ENCODE measurements at places on chromosomes 5 and 9.

DNA sequence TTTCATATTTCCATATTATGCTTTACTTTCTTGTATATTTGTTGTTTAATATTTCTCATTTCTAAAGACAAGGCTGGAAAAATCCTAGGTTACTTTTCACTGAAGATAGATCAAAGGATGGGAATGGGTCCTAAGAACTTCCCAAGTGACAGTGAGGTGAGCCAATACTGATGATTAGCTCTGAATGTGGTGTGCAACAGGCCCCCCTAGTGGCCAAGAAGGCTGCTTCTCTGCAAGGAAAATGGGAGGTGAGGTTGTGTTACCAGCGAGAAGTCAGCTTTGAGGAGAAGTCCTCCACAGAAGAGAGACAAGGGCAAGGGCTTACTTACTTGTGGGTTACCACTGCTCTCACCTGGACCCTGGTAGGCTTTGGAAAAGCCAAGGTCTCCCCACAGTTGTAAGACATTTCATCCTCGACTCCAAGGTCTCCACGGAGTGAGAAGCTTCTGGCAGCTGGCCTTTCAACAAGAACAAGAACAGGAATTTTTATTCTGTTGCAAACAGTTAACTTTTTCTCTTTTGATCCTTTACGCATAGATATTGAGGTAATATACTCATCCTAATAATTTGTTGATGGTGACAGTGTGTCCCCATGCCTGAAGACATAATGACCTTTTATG lies 69.9 kb downstream of the MAMDC2 start:
- no peak for DNase-seq

GRCh38 chr5:179406031-179406961 lies 61.0 kb upstream of the ADAMTS2 start:
- DNase-seq: no peak

- DNase-seq: no peak
These were observed 471.9 kb upstream of the RGMB start for GRCh38 chr5:98301547-98301946.

DNA sequence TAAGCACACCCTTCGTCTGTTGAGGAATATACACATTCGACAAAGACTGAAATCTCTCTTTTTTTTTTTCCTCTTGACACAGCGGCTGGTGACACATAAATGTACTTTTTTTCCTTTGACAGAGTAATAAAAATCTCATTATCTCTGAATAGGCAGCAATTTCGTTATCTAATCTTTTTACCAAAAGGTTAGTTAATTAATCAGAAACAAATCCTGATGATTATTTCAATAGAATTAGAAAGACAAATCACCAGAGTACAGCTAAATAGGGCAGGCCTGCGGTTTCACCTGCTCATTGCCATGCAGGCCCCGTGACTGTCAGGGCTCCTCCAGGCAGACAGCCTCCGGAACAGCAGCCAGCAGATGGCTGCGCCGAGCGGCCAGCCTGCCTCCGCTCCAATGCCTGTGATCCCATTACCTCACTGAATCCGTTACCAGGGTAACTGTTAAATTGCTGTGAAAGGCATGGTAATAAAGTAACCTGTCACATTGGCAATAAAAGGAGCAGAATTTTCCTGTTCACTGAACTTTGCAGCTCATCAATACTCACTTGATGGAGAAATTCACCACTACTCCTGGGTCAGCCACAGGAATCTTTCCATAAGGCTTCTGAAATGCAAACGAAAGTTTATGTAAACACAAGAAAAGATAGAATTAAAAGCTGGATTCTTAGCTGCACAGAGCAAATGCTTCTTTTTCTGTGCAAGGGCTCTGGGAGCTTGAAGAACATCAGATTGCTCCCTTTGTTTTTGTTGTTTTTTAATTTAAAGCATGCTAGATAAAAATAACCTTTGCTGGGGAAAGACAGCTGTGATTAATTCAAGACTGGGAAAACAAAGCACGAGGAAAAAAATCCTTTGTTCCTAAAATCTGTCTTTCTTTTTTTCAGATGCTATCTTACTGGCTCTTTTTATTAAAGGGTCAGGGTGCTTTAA lies 666.4 kb upstream of the ZNF608 start:
- no peak for DNase-seq

- DNase-seq: no peak
These were observed 26.0 kb downstream of the JAKMIP2 start for GRCh38 chr5:147756566-147756965.

GRCh38 chr9:87180361-87180760 lies 233.1 kb upstream of the GAS1 start:
- no peak for DNase-seq

DNA sequence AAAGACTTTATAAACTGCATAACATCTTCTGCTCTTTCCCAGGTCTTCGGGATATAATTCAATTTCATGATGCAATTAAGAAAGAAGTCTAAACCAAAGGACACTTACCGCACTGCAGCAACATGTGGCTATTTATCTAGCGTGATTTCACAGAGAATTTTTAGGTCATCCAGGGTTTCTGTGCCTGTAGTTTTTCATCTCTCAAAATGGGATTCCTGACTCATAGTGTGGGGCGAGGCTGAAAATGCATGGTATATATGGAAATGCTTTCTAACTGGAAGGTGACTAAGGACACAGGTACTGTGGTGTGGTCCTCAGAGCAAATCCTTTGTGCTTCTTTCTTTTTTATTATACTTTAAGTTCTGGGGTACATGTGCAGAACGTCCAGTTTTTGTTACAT lies 557.7 kb upstream of the KLF4 start:
- DNase-seq: no peak

DNA sequence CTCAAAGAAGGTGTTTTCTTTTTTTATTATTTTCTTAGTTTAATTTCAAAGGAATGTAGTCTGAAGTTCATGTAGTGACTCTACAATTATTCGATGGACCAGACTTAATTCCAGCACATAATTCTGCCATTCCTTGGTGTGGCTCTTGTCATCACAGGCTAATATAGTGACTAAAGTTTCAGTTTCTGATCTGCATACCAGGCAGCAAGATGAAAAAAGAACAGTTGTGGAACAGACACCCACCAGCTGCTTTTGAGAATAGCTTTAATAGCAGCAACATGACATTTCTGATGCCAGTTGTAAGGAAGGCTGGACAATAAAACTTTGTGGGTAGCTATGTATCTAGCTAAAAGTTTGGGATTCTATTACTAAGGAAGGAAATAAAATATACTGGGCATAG lies 676.3 kb upstream of the GRAMD2B start:
- no peak for DNase-seq

GRCh38 chr5:105968981-105969380 lies 1701.8 kb downstream of the EFNA5 start:
- DNase-seq: no peak

DNA sequence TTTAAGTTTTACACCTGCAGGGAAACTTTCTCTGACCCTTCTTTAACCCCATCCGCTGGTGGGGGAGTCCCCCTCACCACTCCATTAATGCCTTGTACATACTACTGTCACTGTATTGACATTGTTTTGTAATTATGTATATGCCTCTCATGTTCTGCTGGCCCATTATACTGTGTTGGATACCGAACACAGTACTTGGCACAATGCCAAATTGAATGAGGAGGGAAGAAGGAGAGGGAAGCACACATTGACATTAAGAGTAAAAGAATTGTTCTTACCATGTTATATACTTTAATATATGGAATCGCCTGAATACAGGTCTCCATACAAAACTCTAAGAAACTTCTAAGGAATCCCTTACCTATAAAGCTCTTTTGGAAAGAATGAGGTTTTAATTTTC lies 73.6 kb upstream of the GRHPR start:
- no peak for DNase-seq

GRCh38 chr5:133247151-133247709 lies 195.4 kb downstream of the HSPA4 start:
- DNase-seq: no peak

DNA sequence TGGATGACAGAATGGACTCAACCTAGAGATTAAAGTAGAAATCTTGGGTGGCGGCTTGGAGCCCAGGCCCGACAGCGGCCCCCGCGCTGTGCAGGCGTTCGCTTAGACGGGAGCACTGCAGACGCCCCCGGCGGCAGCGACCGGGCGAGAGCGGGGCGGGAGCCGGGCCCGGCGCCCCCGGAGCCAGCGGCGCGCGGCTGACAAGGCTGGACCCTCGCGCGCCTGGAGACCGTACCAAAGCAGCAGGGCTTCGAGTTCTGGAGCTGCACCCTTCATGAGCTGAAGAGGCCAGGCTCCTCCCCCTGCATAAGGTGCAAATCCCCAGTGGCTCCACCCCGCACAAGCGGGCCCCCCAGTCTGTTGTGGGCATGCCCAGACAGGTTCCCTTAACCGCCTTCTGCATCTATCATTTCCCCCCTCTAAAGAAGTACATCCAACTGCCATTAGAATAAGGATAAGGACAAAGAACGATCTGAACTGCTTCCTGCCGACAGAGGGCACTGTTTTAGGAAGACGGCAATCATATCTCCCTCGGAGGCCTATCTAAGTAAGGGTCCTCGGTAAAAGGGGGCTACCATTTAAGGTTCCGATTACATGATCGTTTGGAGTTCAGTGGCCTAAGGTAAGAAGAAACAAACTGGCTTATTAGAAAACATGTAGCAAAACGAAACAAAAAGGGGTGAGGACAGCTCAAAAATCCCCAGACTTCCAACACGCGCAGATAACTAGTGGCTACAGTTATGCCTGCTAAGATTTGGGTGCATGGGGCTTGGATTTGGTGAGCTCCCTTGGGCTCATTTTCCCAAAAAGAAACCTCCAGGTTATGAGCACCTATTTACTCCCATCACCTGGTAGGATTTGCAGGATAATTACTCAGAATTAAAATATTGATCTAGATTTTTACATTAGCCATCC lies 66.3 kb downstream of the RGMB start:
- DNase-seq: no peak

DNA sequence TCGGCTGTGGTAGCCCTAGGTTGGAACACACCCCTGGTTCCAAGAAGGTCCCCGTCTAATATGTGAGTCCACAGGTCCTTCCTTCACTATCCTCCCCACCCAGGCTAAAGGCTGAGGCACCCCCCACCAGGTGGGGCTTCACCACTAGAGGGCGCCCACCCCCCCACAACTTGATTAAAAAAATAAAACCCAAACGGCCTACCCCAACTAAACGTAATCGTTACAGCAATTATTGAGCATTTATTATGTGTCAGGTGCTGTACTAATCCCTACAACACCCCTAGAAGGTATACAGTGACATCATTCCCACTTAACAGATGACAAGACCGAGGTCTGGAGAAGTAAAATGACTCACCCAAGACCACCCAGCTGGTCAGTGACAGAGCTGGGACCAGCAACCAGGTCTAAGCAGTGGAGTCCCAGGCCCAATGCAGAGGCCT lies 65.0 kb downstream of the FGF18 start:
- peak; percentile 53 for DNase-seq

- peak; percentile 74 for DNase-seq
These were observed 129.9 kb downstream of the RXRA start for GRCh38 chr9:134455934-134456755.
